Muscle of leg (tissue), 16 donors: ENCODE measurements at places on chromosomes 7 and 10.

- peak; percentile 44 for DNase-seq
Observed at GRCh38 chr7:95059842-95060313, 152.5 kb downstream of the PPP1R9A start.

GRCh38 chr10:89337484-89337883 is 9.7 kb downstream of the IFIT3 start:
- no peak for DNase-seq

- DNase-seq = no peak
Observed at GRCh38 chr7:160958-161725, 31.2 kb upstream of the FAM20C start.

GRCh38 chr7:108120196-108120595 is 10.0 kb downstream of the LAMB4 start:
- DNase-seq = no peak

DNA sequence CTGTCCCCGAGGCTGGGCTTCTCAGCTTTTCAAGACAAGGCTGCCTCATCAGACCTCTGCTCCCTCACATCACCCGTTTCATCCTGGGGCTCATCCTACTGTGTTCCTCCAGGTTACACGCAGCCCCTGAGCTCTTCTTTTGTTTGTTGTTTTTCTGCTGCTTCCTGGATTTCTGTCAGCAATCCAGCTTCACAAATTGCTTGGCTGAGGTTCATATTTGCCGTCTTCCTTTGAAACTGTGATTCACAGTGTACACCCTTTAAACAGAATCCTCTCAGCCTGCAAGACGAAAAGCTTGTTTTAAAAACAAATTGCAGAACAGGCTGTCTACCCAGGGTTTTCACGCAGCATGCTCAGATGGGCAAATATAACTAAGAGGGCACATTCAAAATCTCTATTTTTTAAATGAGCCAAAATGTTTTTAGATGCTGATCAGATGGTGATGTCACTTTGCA is 39.1 kb upstream of the PARD3 start:
- DNase-seq = peak; percentile 84

DNA sequence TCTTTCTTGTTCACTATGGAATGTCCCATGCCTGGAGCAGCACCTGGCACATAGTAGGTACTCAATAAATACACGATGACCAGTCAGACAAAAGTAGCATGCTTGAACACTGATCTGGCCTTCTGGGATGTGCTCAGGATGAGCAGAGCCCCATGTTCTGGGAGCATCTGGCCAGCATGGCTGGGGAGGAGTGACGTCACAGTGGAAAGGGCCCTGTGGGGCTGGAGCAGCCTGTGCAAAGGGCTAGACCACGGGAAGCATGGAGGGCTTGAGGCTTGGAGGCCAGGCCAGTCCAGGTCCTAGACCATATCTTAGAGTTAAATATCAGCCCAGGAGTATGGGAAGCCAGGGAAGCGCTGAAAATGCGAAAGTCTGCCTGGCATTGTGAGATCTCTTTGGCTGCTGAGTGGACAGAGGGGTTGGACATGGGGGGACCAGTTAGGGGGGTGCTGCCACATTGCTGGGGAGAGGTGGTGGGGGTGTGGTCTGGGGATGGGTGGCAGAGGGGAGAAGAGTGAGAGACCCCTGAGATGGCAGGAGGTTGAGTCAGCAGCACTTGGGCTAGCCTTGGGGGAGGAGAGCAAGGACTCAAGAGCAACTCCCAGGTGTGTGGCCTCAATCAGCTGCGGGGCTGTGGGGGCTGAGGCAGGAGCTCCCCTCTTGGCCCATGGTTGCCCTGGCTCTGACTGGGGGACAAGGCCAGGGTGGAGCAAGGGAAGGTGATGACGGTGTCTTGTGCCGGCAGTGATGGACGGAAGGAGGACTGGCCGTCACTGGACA is 34.9 kb downstream of the ZCCHC24 start:
- no peak for DNase-seq

GRCh38 chr7:34015651-34016050 is 110.3 kb downstream of the BMPER start:
- peak; percentile 50 for DNase-seq

GRCh38 chr10:97898429-97898828 is 48.8 kb downstream of the GOLGA7B start:
- no peak for DNase-seq

- DNase-seq = no peak
Observed at GRCh38 chr7:113504691-113505090, 386.3 kb upstream of the SMIM30 start.

- DNase-seq = no peak
Observed at GRCh38 chr7:44489955-44490350, 505 bp downstream of the NUDCD3 start.

- peak; percentile 44 for DNase-seq
Observed at GRCh38 chr7:84529480-84530205, 335.1 kb upstream of the SEMA3A start.

- no peak for DNase-seq
Observed at GRCh38 chr10:111944331-111944730, 239.2 kb downstream of the GPAM start.

DNA sequence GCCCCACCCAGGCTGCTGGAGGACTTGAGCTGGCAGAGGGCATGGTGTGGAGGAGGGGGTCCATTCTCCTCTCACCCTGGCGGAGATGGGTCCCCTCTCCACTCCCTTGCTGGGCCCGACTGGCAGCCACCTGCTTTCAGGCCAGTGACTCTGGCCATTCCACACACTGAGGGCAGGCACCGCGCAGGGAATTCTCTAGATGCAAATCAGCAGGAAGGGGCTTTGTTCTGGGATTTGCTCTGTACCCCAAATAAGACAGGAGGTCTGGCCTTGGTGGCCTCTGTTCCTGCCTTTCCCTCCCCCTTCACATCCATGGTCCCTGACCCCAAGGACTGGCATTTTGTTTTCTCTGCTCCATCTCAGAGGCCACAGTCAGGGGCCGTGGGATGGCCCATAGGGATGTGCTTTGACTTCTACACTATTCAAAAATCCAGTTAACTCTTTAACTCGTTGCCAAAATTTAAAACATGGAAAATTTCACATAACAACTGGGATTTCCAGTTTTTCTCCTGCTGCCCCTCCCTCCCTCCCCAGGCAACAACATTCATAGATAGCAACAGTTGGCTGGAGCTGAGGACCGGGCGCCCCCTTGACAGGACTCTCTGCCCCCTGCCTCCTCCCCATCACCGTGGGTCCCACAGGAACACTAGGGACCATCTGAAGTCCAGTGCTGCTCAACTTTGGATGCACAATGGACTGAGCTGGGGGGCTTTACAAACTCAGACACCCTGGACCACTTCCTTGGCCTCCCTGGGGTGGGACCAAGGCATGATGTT is 33.9 kb downstream of the PPIF start:
- peak; percentile 51 for DNase-seq

- no peak for DNase-seq
Observed at GRCh38 chr7:37062560-37062859, 338.2 kb upstream of the AOAH start.

DNA sequence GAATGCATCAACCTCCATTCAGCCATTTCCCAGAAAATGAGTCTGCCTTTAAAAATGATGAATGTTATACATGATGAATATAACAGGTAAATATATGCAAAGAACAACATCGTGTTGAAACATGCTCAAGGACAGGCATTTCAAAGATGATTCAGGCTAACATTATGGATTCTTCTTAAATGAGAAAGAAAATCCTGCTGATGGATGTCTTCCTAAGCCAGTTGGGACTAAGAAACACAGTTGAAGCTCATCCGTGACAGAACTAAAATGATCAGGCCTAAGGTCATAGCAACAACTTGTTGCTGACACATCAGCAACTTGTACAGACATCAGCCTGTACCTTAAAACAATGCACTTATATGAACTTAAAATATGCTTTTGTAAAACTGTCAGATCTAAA is 267.9 kb downstream of the MAGI2 start:
- DNase-seq = no peak

GRCh38 chr10:34049887-34050286 is 715.4 kb upstream of the NRP1 start:
- peak; percentile 51 for DNase-seq

DNA sequence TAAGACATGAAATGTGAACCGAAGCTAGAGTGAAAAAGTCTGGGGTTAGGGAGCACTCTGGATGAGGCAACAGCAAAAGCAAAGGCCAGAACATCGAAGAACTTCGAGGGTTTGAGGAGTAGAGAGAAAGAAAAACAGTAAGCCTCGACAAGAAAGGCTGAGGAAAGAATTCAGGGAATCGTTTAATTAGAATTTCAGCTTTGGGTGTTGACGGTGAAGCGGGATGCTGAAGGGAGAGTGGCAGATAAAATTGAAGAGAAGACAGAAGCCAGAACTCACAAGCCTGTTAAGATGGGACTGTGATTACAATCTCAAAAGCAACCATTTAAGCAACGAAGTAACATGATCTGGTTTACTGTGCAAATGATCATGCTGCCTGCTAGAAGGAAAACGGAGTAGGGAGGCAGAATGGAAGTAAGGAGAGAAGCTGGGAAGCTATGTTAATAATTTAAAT is 2.1 kb downstream of the TRDMT1 start:
- peak; percentile 68 for DNase-seq

GRCh38 chr10:62082729-62083411 is 181.4 kb downstream of the ARID5B start:
- DNase-seq = peak; percentile 93

DNA sequence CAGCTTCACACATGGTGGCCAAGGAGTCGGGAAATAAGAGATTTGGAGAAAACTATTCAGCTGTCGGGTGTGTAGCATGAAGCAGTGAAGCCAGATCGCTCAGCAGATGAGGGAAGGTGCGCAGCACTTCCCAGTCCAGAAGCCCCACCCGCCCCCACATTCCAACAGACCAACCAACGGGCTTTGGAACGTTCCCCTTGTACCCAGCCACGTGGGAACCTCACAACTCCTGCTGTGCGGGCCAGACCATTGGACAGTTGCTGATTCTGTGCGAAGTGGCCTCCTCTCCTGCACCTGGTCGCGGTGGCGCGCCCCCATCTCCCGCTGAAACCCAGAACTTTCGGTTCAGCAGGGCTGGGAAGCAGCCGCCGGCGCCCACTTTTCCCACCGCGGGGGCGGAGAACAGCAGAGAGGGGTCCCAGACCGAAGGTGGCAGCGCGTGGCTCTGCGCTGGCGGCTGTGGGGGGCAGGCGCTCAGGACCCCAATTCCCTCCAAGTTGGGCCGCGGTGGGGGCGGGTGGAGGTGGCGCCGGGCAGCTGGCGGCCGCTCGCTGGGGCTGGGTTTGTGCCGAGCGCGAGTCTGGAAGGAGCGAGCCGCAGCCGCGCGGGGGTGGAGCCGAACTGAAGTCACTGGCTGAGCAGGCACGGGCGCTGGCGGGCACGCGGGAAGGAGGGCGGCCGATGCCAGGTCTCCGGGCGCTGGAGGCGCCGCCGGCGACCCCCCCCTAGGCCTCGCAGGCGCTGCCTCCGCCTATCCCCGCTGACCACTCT is 1301.5 kb upstream of the SORCS1 start:
- peak; percentile 35 for DNase-seq

- DNase-seq = no peak
Observed at GRCh38 chr7:98235901-98236300, 16.1 kb downstream of the TECPR1 start.

GRCh38 chr7:94183891-94184290 is 179.7 kb upstream of the BET1 start:
- no peak for DNase-seq

DNA sequence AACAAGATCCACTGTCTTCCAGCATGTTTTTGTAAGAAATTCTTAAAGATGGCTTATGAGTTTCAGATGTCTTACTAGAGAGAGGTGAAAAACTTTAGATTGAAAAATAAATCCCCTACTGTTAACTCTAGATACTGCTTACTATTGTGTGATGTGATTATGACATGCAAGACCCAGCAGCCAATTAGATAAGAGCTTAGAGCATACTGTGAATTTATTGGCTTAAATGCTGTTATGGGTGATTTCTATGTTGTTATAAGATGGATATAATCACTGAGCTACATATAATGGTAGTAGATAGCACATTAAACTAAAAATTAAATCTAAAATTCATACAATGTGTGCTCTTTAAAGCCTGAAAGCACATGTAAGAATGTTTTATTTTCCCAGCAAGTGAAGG is at the start of gene RNF133:
Gene RNF133, minus strand, starts transcription at position 101 of the 400 bp plus-strand sequence. CDS start 199 bp downstream, outside the sequence.
- no peak for DNase-seq

GRCh38 chr10:124035928-124036558 is 57.4 kb downstream of the CHST15 start:
- peak; percentile 40 for DNase-seq

- no peak for DNase-seq
Observed at GRCh38 chr7:77450613-77451012, 34.5 kb upstream of the GSAP start.

DNA sequence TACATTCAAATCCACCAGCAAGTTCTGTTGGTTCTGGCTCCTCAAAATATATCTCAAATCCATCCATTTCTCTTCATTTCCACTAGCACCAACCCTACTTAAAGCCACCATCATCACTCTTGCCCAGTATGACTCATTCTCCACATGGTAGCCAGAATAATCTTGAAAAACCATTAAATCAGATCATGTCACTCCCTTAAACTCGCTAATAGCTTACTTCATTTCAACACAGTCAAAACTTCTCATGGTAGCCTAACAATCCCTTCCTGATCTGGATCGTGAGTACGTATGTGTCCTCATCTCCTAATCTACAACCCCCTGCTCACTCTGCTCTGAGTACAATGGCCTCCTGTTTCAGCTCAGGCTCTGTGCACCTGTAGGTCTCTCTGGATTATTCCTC is 8.7 kb downstream of the EPC1 start:
- DNase-seq = no peak

DNA sequence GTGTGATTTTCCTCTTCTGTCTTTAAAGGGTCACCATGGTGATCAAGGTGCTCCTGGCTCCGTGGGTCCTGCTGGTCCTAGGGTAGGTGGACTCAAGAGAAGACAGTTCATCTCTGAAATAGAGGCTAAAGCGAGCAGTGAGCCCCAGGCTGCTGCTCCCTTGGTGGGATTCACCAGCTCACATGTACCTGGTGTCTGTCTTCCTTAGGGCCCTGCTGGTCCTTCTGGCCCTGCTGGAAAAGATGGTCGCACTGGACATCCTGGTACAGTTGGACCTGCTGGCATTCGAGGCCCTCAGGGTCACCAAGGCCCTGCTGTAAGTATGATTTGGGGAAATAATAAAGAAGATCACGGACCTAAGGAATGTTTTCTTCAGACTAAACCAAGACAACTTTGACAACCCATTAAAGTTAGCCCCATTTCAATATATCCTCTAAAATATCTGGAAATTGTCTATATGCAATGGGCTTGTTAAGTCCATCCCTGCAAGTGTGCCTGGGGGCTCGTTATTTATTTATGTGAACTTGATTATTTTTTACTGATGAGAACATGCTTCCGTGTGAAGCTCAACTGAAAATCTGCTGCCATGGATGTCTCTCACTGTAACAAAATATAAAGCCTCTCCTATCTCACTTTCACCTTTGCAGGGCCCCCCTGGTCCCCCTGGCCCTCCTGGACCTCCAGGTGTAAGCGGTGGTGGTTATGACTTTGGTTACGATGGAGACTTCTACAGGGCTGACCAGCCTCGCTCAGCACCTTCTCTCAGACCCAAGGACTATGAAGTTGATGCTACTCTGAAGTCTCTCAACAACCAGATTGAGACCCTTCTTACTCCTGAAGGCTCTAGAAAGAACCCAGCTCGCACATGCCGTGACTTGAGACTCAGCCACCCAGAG is 32.5 kb downstream of the COL1A2 start:
- peak; percentile 71 for DNase-seq

GRCh38 chr7:74514131-74514591 is 60.5 kb downstream of the GTF2IRD1 start:
- peak; percentile 67 for DNase-seq
